LoVo (cell line): ENCODE measurements at places on chromosomes 7 and 10.

DNA sequence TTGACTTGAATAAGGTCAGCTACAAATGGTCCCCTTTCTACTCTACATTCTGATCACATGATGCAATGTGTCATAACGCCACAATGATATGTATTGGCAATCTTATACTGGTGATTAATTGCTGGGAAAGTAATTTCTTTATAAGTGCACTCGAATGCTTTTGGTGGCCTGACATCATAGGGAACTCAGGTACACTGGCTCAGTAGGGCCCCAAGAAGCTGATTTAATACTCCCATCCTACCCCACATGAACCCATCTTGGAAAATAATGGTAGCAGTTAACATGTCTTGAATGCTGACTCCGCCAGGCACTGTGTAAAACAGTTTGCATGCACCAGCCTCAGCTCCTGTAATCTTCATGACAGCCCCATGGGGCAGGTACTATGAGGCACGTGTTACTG, 186.9 kb downstream of the SNX10 start:
- no peak for DNase-seq

DNA sequence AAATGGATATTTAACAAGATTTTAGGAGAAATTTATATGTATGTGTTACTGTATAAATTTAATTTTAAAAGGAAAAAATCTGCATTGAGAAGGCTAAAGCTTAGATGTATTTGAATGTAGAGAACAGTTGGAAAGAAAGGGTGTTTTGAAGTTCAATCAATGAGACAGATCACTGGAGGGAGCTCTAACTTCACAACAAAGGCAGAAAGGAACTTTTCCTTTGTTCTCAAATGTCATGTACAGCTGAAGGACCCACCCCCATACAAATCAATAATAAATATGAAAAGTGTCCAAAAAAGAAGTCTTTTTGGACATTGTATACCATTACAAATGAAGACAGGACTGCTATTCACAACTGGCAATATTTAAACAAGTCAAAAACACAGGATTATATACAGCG, 403.4 kb downstream of the DNAJB9 start:
- DNase-seq = no peak

DNA sequence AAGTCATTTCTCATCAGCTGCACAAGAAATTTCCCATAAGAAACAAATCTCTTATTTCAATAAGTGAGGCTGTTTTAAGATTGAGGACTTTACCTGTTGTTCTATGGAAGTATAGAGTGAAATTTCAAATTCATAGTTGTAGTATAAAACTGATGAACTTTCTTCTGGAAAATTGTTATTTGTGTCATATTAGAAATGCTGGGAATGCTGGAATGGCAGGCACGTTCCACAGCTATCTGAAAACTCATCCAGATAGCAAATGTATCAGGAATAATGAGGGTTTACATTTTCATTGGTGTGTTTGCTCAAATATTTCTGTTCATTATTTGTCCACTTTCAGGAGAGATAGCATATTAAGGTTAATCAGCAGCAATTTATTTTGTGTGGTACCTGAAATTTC, 40.8 kb downstream of the CPED1 start:
- no peak for DNase-seq

DNA sequence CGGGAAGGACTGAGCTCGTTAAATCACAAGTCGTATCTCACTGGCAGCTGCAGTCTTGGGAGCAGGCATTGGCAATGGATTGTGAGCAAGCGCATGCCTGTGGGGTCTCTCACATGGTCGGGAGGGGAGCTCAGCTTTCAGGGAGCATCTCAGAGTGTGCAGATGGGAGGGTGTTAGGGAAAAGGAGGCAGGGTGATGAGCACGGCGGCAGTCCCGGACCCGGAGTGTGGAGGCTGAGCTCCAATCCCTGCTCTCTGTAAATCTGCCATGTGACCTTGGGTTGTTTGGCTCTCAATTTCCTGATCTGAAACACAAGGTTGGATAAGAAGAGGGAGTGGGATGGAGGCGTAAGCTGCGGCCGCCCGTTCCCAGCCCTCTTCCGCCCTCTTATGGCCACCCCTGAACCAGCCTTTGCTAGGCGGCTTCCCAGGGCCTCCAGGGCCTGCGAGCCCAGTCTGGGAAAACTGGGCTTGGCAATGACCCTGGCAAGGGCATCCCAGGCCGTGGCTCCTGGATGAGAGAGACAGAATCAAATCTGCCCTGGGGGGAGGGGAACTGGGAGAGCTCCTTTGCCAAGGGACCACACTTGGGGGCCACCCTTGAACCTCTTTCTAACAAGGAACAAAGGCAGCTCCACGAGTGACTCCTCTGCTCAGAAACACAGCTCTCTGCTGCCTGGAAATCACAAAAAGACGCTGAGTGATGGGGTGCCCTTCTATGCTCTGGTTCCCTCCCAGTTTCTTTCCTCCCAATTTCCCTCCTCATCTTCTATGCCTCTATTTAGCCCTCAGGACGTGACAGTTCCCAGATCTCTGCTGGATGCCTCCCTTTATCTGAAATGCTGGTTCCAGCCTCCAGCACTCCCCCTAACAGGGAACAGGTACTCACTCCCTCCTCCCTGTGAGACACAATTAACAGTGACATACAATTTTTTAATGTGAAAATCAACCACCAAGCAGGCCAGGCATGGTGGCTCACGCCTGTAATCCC, 41.7 kb upstream of the LOXL4 start:
- peak; percentile 39 for DNase-seq

- DNase-seq = no peak
These were observed 173.1 kb upstream of the POM121L12 start for GRCh38 chr7:52862321-52862720.

GRCh38 chr10:119370111-119370741, 162.9 kb downstream of the GRK5 start:
- no peak for DNase-seq

DNA sequence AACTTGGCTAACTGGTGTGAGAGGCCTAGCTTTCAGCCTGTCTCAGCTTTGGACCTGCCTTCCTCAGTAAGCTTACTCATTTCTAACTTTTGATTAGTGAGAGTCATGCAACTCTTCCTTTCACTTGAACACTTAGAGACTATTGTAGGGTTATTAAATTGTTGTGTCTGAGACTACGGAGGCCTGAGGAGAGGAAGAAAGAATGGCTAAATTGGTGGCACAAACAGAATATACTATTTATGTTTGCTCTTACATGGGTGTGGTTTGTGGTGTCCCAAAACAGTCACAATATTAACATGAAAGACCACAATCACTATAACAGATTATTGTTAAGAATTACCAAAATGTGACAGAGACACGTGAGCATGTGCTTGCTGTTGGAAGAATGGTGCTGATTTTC, 82.1 kb downstream of the TRIM24 start:
- no peak for DNase-seq

GRCh38 chr7:100604028-100604975, 2.1 kb downstream of the PCOLCE start:
- DNase-seq = peak; percentile 85

GRCh38 chr10:120508393-120508792, 51.4 kb downstream of the PLPP4 start:
- peak; percentile 68 for DNase-seq

GRCh38 chr10:123496996-123497660, 169.0 kb upstream of the GPR26 start:
- no peak for DNase-seq

DNA sequence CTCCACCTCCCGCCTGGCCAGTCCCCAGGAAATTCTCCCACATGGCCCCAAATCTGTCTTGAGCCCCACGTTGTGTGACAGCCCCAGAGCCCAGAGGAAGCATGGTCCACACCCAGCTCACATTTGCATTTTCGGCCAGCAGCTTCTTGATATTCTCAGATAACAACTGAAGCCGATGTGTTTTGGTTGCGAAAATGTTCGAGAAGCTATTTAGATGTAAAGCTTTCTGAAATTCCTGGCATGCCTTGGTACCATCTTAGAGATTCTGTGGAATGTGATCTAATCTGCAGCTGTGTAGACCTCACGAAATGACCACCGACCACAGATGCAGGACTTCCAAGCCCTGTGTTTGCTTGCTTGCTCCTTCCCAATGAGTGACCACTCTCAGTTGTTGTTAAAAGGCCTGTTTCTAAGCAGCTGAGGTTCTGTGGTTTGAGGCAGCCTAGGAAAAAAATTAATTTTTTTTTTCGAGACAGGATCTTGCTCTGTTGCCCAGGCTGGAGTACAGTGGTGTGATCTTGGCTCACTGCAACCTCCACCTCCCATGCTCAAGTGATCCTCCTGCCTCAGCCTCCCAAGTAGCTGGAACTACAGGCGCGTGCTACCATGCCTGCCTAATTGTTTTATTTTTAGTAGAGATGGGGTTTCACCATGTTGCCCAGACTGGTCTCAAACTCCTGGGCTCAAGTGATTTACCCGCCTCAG, 8.8 kb downstream of the SLC4A2 start:
- no peak for DNase-seq

DNA sequence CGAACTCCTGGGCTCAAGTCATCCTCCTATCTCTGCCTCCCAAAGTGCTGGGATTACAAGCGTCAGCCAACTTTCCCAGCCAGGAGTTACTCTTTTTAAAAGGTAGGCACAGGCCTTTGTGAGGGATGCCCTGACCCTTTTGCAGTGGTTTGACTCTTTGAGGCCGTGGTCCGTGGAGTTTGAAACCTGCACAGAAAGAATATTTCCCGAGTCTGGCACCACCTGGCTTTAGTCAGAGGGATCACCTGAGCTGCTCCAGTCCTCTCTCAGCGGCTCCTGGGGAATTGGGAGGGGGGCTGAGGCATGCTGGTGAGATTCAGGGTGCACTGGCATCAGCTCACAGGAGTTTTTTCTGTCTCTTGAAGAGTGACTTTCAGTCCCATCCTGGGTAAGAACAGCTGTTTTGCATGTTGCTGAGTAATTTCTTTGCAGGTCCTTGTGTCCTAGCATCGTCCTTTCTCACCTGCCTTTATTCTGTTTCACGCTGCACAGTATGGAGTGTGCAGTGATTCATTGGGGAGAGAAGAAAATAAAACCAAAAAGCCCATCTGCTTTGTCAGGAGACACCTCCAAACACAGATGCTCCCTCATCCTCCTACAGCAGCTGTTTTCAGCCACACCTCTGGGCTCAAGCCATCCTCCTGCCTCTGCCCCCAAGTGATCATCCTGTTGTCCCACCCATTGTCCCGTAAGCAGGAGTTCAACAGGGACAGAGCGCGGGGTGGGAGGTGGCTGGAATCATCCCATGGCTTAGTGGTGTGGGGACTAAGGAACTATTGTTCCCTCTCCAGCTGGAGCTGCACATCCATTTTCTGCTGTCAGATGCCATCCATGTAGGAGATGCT, 284.7 kb downstream of the CAMK1D start:
- DNase-seq = no peak

DNA sequence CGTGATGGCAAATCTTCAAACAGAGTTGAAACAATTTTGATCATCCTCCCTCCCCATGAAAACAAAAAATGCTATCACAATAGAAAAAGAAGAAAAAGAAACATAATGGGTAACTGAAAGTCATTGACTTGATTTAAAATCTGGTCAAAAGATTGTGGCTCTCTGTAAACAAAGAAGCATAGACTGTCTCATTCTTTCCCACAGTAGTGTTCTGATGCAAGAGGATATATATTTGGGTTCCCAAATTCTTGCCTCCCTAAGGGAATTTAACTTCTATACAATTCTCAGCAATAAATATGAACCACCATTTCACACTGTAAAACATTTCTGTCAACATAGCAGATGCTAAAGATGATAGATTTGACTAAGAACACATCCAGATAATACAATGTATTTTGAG, 32.8 kb upstream of the MEOX2 start:
- DNase-seq = no peak

DNA sequence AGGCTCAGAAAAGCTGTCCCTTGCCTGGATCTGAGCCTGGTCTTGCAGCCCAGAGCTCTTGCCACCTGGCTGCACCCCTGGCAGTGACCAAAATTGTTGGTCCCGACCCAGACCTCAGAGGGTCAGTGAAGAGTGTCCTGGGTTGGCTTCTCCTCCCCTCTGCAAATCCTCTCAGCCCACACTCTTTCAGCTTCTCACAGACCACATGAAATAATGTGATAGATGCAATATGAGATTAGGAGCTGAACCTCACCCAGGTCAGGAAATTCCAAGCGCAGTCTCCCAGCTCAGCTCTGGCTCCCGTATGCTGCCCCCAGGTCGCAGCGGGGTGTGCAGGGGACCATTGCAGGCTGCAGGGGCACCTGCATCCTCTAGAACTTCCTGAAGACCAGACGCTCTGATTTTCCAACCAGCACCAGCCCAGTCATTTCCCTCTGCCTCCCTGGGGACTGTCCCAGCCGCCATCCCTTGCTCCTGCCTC, 19.6 kb upstream of the RET start:
- no peak for DNase-seq

DNA sequence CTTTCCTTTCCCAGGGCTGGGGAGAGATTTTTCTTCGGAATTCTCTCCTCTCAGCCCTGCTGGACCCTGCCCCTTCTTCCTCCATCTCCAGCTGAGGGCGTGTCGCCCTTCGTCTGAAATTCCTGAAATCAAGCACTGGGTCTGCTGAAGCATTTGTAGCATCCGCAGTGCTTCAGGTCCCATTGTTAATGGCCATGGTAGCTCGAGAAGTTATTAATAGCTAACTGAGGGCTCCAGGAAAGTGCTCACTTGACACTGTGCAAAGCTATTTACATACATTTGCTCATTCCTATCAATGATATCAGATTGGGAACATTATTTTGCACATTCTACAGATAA, 515 bp downstream of the FAM149B1 start:
- DNase-seq = no peak

DNA sequence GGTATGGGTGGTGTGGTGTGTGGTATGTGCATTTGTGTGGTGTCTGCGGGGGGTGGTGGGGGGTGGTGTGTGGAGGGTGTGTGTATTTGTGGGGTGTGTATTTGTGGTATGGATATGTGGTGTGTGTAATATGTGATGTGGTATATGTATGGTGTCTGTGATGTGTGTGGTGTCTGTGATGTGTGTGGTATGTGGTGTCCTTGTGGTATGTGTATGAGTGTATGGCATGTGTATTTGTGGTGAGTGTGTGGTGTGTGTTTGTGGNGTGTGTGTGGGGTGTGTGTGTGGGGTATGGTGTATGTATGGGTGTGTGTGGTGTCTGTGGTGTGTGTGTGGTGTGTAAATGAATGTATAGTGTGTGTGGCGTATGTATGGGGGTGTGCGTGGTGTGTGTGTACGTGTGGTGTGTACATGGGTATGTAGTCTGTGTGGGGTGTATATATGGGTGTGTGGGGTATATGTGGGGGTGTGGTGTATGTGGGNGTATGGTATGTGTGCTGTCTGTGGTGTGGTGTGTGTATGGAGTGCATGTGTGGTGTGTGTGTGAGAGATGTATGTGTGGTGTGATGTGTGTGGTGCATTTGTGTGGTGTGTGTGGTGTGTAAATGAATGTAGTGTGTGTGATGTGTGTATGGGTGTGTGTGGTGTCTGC, 27.1 kb upstream of the CHST15 start:
- DNase-seq = no peak
